GM03348 (cell line): ENCODE measurements at places on chromosomes 4 and X.
A peak's percentile ranks its signal among the peaks of the same experiment; 100 is the strongest.

DNA sequence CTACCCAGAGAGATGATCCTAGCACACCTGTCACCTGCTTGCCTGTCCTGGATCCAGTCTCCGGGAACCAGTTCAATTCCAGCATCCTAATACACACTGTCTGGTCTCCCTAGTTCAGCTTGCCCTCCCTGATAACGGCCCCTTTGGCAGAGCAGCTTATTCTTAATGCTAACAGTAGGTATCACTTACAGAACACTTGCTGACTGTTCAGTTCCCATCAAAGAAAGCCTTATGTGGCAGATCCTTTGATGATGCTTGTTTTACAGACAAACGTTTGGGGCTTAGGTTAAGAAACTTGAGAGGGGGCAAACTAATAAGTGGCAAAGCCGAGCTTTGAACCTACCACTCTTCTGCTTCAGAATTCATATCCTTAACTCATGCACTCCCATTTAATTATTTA is 890 bp downstream of the RASSF6 start:
- DNase-seq: no peak

GRCh38 chrX:43314525-43314924 is 341.6 kb upstream of the MAOA start:
- DNase-seq: no peak

GRCh38 chr4:158521484-158522088 is at the start of gene RXFP1:
TSS of gene RXFP1 (plus strand) at chr4:158521882. CDS start at chr4:158521977, 95 bp downstream.
- DNase-seq: no peak

DNA sequence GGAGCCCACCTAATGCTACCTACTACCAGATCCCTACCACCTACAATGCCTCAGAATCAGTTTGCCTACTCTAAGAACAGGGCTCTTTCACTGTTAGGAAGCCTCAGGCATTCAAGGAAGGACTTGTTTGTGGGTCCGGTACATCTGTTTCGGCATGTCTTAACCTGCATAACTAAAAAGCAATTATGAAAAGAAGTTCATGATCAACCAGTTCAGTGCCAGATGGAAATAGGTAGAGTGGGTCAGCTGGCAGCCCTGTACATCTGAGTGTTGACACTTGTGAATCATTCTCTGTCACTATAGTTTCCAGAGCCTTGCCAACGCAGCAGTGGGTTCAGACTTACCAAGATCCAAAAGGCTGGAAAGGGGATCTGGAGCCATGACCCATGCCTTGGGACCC is 3.3 kb downstream of the TMEM185A start:
- no peak for DNase-seq

DNA sequence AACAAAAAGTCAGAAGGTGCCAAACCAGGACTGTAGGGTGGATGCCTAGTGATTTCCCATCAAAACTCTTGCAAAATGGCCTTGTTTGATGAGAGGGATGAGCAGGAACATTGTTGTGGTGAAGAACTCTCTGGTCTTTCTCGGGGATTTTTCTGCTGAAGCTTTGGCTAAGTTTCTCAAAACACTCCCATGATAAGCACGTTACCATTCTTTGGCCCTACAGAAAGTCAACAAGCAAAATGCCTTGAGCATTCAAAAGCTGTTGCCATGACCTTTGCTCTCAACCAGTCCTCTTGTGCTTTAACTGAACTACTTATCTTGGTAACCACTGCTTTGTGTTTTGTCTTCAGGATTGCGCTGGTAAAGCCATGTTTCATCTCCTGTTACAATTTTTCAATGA is 3.0 kb upstream of the SEC31A start:
- no peak for DNase-seq

DNA sequence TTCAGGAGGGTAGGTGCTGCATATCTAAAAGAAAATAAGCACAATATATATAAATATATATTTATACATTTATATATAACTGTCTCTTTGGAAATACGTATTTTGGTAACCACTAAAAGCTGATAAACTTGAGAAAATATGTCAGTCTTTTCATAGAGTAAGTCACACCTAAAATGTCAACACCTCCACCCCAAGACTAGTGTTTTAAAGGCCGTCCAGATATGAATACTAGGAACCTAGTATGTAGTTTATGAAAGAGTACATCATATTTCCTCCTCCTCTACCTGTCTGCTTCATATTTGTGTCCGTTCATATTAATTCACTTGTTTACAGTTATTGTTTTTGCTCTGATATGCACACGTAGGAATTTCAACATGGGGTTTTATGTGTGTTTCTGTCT is 45.2 kb downstream of the MTMR8 start:
- no peak for DNase-seq

GRCh38 chr4:189917161-189917891 is 23.3 kb upstream of the FRG1 start:
- DNase-seq: no peak

DNA sequence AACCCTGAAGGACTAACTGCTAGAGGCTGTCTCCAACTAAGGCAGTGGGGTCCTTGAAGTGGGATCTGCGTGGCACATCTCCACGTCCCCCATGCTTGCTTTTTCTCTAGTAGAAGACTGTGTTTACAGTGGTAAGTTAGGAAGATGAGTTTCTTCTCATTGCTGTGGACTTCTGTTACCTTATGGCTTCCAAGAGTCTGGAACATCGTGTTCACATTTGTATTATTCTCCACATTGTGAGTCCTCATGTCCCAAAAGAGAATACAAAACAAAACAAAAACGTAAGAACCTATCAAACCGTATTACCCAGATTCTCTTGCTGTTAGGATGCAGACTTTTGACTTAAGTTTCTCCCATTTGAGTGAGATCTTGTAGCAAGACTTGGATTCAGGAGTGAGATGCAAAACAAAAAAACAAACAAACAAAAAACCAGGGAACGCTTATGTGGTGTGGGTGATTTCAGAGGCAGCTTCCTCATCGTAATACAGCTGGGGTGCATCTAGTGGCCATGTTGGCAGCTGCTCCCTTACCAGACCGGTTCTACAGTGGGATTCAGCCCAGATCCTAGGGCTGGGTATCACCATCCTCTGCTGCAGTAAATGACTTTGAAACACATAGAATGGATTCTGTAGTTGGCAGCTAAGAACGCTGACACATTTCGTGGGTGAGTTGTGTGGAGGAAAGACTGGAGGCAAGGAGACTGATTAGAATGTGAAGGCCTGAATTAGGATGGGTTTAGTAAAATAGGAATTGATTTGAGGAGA is 41.3 kb downstream of the TMEM131L start:
- DNase-seq: no peak

- no peak for DNase-seq
Observed at GRCh38 chr4:31043382-31044062, 323.4 kb downstream of the PCDH7 start.

DNA sequence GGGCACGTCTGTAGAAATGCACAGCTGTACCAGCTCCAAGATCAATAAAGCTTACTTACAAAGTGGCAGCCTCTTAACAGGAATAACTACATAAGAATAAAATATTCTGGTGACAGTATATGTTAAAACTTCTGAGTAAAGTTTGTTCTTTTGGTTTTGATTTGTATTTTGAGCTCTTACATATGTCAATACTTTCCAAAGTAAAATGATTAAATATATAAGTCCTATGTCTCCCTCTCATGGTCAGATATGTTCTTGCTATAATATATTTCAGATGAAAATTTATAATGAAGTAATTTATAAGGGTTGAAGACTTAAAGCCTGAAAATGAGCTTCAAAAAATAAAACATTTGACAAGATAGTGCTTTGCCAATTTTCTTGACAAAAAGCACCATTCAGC is 254.4 kb downstream of the NPFFR2 start:
- peak; percentile 15 for DNase-seq

DNA sequence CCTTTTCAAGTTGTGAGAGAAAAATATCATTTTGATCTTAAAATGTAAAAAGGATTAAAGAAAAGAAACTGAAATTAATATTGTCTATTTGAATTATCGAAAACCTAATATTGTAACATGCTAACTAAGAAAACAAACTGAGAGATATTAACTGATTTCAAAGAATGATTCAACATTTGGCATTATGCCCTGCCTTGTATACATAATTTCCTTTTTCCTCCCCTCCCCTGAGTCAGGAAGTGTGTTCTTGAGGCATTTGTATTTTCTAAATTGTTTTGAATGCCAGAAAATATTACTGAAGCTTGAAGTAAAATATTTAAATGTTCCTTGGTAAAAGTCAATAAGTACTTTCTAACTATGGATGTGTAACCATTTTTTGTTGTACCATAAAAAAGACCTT is 49.4 kb downstream of the RPS6KA3 start:
- peak; percentile 27 for DNase-seq

DNA sequence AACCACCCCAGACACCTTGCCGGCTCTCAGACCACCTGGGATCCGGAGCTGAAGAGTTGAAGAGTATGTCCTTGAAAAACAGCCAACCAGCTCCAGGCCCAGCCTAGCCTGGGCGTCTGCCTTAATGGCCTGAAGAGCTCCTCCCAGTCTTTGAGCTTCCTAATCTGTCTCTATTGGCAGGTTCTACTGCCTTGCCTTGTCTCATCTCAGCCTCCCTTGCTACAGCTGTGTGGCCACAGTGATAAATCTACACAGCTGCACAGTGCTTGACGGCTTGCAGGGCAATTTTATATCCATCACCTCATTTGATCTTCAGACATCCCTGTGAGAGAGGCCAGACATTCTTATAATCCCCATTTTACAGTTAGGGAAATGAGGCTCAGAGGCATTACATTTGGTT is 19.9 kb downstream of the AWAT2 start:
- DNase-seq: no peak

DNA sequence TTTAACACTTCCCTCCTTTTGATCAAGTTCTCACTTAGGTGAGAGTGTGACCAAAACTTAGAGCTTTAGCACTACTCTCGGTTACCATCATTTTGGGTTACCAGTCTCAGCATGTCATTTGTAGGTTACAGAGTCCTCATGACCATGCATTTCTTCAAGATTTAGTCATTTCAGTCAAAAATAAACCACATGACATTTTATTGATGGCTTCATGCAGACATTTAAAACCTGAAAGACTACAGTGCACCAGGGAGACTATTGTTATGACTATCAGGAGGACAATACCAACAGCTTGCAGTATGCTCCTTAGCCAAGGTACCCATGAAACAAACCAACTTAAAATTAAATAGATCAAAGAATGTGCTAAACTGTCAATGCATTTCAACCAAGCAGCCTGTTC is 498.1 kb upstream of the FSTL5 start:
- DNase-seq: no peak

DNA sequence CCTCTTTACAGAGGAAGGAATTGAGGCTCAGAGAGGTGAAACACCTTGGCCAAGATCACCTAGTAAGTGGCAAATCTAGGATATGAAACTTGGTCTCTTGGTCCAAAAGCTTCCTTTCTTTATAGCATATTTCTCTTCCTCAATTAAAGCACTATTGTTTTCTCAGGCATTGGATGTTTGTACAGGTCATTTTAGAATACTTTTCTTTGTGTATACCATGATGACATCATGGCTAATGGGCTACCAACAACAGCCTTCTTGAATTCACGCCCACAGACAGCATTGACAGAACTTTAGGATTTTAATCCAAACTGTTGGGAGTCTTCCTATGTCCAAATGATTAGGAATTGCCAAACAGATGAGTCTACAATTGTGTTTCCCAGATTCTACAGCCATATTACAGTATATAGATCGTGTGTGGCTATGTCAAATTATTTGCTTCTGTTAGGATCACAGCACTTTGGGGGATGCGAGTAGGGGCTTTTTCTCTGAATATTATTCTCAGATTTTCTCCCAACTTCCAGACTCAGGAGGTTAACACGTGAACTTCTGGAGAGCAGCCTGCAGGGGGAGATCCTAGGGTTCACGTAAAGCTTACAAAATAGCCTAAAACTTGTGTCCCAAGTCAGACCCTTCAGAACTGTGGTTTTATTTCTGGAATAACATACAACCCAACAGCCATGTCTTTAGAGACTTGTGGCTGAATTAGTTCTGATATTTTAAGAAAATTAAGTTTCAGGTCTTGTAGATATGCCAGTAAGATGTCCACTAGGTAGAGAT is 191.8 kb downstream of the SHROOM3 start:
- no peak for DNase-seq

- DNase-seq: no peak
Observed at GRCh38 chrX:130285710-130286109, 17.0 kb upstream of the ZNF280C start.

DNA sequence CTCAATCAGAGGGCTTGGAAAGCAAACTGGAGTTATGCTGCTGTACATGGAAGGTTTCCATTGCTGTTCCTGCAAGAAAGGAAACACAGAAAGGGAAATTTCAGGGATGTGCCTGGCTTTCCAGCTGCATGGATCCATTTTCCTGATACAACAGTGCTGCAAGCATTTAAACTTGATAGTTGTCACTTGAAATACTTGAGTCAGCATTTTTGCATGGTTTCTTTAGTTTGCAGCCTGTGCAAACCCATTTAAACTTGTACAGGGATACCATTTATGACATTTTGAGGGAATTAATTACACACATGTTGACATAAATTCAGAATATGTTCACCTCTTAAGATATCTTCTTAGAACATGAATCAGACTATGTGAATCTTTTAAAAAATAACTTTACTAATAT is 131.1 kb upstream of the RASGEF1B start:
- DNase-seq: no peak

GRCh38 chr4:17027495-17027894 is 129.1 kb upstream of the LDB2 start:
- DNase-seq: peak; percentile 85

DNA sequence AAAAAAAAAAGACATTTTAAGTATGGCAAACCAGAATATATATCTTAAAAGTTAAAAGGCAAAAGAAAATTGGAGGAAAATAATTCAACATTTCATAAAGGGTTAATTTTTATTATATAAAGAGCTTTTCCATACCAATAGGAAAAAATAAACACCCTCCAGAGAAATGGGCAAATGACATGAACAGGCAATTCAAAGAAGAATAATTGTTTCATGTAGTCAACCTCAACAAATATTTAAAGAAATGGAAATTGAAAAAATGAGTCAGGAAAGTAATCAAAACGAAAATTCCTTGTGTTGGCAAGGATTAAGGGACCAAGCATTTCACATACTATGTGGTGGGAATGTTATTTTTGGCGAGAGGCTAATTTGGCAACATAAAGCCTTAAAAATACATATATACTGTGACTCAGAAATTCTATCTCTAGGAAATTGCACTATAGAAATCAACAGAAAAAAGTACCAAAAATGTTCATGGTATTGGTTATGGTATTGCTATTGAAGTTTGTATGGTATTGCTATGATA is 87.6 kb downstream of the HAUS3 start:
- DNase-seq: no peak

GRCh38 chr4:62191451-62192240 is 991.5 kb downstream of the ADGRL3 start:
- DNase-seq: no peak

DNA sequence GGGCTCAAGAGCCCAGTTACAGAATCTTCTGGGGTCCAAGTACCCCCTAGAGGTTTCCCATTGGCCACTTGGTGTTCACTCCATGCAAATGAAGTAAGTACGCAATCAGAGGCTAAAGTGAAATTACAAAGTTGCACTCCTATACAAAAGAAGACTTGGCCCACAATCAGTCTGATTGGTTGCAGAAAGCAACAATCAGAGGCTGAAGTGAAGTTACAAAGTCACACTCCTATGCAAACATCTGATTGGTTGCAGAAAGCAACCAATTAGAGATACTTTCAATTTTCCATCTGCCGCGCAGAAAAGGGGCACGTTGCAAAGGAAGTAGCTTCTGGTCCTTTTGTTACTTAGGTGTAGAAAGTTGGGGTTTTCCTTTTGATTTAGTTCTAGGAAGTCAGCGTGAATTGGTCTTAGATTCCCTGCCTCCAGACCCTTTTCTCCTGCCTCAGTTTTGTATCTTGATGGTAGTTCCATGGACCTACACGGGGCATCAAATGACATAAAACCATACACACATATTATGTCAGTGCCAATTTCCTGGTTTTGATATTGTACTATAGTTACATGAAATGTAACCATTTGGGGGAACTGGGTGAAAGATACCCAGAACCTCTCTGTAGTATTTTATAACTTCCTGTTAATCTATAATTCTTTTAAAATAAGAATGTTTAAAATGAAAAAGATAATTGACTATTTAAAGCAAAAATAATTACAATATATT is 12.4 kb upstream of the PIN4 start:
- DNase-seq: no peak
